ENCODE measurements at places on chromosomes 13 and 19.

- no peak for DNase-seq
Measured at GRCh38 chr13:30222254-30222653, 85.1 kb downstream of the KATNAL1 start.

- no peak for DNase-seq
Measured at GRCh38 chr13:26628706-26629105, 71.2 kb downstream of the WASF3 start.

- peak; percentile 38 for DNase-seq
Measured at GRCh38 chr13:52968074-52968700, 60.4 kb upstream of the OLFM4 start.

GRCh38 chr13:87089391-87089790, 581.8 kb upstream of the SLITRK5 start:
- DNase-seq: no peak

- DNase-seq: no peak
Measured at GRCh38 chr13:110323172-110323891, 16.2 kb downstream of the COL4A2 start.

- no peak for DNase-seq
Measured at GRCh38 chr19:33194886-33195644, 935 bp downstream of the LRP3 start.

DNA sequence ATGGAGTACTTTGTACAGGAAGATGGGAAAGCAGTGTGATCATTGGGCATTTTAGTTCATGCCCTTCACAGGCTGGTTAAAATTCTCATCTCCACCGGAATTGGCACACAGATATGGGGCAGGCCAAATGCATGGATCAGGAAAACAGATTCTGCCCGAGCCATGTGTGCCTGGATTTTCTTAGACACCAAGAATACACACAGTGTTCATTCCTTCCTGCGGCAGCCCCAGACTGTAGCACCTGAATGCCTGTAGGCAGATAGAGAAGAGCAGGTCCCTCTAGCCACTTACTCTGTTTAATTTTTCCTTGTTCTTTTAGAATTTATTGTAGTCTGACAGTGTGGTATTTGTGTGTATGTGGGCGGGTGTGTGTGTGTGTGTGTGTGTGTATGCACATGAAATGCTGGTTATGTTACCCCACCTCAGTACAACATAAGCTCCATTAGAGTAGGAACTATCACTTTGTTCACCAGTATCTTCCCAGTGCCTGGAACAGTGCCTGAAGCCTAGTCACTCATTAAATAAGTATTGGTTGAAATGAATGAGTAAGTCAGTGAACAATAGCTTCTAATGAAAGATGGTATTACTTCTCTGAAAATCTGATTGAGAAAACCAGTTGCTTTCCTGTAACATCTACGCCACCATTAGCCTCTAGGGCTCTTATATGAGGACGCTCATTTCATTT, 41.7 kb downstream of the FRY start:
- DNase-seq: no peak

DNA sequence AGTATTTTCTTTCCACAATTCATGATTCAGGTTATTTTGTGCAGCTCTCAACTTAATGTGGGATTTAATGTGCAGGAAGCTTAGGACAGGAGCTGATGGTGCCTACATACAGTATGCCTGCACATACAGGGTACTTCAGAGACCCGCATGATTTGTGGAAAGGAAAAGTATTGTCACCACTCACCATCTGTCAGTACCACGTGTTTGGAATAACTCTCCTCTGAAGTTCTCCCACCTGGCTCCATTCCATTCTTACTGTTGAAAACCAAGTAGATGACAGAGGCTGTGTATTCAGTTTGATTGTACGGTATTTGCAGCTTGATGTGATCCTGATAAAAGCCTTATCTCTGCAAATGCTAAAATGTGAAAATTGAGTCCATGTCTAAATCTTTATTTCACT, 85.7 kb downstream of the ZAR1L start:
- no peak for DNase-seq

DNA sequence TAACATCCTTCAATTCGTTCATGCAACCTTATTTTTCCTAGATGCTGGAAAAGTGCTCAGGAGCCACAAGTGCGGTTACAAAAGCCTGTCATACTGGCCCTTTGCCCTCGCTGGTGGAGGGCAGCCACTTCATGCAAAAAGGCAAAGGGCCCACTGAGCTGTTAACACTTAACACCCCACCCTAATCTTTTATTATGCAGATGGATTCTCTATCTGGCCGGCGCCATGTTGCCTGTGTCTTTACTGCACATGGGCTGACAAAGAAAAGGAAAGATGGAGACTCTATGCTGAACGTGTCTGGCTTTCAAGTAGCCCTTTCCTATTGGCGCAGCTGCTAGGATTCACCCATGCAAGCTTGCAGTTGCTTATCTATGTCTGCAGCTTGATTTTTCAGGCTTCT, 10.8 kb downstream of the OR7D2 start:
- DNase-seq: no peak

- no peak for DNase-seq
Measured at GRCh38 chr13:91097269-91097668, 250.2 kb upstream of the MIR17HG start.

GRCh38 chr13:20363603-20364002, 131.5 kb upstream of the GJB6 start:
- DNase-seq: no peak

DNA sequence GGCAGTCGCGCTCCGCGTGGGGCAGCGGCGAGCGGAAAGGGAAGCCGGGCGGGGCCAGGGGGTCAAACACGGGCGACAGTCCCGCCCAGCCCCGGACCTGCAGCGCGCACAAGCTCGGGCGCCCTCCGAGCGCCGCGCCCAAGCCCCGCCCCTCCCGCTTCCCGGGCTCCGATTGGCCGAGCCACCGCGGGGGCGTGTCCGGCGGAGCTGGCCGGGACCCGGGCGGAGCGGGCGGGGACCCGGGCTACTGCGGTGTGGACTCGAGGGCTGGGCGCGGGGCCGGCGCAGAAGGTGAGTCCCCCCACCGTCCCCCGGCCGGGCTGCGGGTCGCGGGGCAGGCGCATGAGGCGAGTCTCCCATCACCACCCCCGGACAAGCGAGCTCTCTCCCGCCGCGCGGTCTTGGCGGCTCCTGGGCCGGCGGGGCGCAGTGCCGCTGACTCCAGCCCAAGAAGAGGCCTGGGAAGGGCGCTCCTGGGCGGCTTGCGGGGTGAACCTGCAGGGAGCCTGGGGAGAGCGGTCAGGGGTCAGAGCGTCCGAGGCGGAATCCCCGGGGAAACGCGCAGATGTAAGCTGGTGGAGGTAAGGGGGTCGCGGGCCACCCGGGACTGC, at the start of gene PLEKHF1:
Gene PLEKHF1, plus strand, starts transcription at position 247 of the 611 bp plus-strand sequence. CDS start 8,379 bp downstream, outside the sequence.
- DNase-seq: peak; percentile 73

- DNase-seq: no peak
Measured at GRCh38 chr13:40968416-40969000, 50.6 kb downstream of the ELF1 start.
